ENCODE measurements at places on chromosomes 16 and 17.

DNA sequence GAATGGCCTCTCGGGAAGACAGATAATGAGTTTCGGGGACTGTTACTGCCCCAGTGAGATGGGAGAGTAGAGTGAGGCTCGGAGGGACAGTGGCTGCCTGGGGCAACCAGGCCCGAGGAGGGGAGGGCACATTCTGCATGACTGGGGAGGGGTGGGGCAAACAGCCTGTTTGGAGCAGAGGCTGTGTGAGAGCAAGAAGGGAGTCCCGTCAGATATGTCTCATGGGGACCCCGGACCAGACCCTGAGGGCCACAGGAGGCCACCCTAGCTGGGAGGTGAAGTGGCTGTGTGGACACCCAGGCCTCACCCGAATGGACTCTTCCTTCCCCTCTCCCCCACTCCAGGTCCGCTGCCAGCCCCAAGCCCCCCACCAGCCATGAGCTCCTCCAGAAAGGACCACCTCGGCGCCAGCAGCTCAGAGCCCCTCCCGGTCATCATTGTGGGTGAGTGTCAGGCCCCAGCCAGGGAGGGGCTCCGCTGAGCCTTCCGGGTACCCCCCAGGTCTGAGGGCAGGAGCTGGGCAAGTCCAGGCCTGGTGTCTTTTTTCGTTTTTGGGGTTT is 4.3 kb downstream of the OSGIN1 start:
- no peak for DNase-seq

GRCh38 chr17:7004398-7005253 is 7.8 kb upstream of the RNASEK start:
- DNase-seq, result peak; percentile 95

DNA sequence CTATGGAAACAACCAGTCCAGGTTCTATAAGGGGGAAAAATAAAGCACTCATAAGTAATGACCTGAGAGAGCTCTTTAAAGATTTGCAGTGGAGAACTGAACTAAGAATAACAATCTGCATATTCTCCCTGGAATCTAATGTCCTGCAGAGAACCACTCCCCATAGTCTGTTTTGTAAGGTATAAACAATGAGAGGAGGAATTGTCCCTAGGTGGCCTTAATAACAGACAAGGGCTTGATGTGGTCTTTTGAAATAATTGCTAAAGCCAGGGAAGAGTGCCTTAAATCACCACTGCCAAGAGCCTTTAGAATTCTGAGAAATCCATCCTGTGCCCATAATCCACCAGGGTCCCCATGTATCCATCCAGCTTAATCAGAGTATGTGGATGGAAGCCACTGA is 106.3 kb downstream of the CDH11 start:
- DNase-seq, result no peak

DNA sequence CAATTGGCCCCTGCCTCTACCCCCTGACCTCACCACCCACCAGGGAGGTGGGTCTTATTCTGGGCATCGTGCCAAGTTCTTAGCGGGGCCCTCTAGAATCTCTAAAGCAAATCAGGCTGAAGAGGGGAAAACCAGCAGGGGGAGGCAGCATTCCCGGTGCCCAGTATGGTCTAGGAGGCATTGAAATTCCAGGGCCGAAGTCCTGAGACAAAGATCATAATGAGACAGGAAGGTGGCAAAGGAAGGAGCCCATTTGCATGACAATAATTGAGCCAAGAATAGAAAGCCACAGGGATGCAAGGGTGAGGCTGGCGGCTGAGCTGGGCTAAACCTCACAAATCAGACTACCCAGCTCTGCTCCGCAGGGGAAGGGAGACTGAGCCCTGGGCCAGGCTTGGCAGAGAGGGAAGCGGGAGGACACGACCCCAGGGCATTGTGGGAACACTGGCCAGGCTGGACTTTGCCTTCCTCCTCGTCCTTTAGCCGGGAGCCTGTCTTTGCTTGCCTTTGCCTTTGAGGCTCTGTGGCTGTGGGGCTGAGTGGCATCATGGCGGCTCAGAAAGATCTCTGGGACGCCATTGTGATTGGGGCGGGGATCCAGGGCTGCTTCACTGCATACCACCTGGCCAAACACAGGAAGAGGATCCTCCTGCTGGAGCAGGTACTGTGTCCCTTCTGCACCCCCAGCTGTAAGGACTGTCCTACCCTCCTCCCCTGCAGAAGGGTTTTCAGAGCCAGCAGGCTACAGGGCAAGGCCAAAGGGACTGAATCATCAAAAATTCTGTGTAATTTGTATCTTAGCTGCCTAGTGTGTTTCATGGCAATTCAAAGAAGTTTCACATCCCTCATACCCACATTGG is at the start of gene PIPOX:
Gene PIPOX (plus strand): TSS at position 463 of the 860 bp plus-strand sequence. CDS start 85 bp downstream, at position 548.
- DNase-seq, result peak; percentile 90

DNA sequence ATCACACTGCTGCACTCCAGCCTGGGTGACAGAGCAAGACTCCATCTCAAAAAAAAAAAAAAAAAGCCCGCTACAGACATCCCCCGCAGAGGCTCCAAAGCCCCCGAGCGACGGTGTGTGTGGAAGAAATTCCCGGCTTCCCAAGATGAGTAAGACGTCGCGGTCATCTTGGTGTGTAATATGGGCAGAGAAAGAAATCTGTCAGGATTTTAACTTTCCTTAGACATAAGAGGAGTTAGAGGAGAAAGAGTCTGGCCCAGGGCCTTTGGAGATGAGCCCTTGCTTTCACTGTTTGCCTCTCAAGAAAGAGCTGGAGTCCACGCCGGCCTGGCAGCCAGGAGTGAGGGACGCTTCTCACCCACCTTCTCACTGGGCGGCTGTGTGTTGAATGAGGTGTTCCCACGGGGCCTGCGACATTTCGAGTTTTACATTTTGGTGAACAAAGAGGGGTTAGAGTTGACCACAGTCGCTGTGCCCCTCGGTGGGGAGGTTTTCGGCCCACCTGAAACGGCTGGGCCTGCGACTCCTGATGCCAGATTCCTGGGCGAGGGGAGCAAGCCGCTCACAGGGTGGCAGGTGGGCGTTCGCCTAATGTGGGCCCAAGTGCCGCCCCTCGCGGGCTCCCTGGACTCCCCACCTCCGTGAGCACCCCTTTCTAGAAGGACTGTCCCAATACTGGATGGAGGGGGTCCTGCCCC is 17.9 kb downstream of the C1QTNF1 start:
- no peak for DNase-seq

DNA sequence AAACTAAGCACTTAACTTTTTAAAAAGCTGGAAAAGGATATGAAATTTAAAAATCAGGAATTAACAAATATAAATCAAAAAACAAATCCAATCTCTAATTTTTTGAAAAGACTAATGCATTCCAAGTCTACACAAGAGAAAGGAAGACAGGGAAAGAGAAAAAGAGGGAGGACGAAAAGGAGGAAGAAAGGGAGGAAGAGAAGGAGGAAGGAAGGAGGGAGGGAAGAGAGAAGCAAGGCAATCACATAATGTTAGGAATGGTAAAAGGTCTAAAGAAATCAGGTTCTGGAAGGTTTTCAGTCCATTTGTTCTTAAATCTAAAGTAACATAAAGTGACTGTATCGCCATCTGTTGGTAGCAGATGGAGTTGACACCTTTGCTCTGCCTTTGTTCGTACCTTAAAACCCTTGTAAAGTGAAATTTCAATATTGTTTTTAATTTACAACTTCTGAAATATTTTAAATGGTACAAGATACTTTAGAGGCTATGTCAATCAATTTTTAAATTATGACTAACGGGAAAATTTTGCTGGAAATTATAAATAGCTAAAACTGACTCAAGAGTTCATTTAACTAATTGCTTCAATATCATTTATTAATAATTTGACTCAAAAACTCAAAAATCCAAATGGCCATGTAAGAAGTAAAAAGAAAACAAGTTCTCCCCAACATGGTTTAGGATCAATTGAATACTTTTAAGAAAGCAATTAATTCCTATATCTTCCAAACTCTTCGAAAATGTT is 20.4 kb upstream of the CDYL2 start:
- peak; percentile 73 for DNase-seq

DNA sequence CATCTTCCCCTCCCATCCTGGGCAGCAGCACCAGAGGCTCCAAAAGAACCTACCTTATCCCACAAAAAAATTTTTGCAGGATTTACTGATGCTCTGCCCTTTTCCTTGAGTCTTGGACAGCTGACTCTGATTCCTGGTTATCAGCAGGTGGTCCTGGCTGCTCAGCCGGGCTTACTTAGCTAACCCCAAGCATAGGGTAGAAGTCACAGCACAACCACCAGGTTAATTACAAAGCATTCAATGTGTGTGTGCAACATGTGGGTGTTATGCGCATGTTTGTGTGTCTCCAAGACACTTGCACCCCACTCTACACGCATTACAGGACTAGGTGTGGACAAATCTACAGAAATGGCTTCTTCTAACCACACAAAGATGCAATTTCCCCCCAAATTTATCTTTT is 36.3 kb downstream of the PECAM1 start:
- no peak for DNase-seq

DNA sequence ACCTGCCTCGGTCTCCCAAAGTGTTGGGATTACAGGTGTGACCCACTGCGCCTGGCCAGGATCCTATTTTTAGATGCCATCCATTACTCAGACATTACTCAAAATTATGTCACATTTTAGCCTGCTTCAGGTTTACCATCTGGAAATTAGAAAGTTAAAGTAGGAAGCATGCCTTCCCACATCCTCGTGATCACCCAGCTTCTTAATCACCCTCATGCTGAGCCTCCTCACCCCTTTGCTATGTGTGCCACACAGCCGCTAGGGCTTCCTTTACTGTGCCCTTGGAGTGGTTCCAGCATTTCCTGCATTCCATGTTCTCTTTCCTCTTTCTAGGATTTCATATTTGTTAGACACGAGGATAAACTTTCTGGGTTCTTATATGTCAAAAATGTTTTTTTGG is 9.3 kb downstream of the ADORA2B start:
- no peak for DNase-seq

- DNase-seq, result no peak
Observed at GRCh38 chr17:19365833-19366636, 3.5 kb upstream of the B9D1 start.

DNA sequence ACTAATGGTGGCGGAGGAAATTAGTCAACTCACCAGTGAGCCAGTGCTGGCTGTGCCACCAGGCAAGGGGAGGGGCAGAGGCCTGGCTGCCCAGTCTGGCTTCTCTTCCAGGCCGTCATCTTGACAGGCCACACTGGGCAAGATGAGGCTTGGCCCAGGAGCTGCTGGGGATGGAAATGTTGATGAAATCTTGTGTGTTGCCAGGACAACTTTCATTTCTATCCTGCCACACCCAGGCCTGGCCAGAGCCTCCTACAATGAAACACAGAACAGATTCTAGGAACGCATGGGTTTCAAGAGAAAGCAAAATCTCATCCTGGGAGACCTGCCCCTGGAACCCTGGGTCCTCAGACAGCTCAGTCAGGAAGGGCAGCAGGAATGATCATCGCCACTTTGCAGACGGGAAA is 9.3 kb downstream of the HEXIM2 start:
- peak; percentile 61 for DNase-seq

DNA sequence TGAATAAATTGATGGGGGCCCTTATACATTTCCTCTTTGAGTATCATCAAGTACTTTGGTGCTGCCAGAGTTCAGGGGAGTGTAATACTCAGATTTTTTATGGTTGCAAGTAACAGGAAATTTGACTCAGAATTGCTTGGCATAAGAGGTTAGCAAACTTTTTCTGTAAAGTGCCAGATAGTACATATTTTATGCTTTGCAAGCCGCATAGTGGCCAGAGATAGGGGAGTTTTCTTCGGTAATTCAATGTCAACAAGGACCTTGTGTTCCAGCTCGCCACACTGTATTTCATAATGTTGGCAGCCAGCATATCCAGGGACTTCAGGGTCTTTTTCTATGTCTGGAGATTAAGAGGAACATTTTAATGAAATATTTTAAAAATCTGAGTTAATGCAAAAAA is 51.0 kb upstream of the MARCHF10 start:
- no peak for DNase-seq

DNA sequence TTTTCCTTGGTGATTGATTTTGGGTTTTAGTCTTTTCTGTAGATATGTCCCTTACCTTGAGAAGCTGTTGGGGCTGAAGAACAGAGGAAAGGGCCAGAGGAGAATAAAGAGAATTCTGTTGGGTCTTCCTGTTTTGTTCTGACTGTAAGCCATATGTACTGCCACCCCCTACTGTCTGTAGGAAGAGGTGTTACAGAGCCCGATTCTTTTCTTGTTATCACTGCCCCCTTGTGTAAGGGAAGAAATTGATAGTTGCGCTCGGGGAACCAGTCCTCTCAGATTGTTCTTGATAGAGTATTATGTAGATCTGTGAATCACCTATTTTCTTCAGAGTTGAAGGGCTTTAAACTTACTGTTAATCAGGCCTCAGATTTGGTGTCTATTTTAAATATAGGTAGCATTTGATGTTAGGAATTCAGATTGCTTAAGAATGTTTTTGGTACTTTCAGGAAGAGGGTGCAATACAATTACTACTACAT is 2.4 kb downstream of the TANC2 start:
- peak; percentile 88 for DNase-seq

DNA sequence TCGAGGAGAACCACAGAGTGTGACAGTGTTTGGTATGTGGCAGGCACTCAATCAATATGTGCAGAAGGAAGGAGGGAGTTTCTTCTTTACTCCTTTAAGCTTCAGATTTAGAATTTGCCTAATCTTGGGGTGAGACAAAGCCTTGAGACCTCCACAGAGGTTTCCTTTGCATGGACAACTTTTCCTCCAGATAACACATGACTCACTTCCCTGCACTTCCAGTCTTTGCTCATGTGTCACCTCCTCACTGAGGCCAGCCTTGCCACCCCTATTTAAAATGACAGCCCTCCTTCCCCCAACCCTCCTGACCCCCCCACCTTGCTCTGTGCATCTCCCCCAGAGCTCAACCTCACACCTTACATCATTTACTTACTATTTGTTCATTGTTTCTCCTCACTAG is 17.4 kb upstream of the NOS2 start:
- no peak for DNase-seq

DNA sequence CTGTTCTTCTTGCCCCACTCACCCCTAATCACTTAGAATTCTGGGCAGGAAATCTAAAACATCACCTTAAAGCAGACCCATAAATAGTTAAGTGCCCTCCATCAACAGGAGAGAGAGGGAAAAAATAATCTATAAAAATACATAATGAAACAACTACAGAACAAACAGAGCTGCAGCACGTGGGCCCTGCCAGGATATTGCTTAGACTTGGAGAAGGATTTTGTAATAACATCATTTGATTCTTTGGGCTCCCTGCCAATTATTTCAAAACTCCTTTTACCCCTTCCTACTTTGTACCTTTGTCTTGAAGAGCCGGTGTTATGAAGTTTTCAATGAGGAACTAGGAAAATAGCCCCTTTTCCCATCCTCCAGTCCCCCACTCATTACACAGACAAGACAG is 130.6 kb upstream of the TOX3 start:
- no peak for DNase-seq

GRCh38 chr17:27647765-27648164 is 16.8 kb downstream of the LGALS9 start:
- DNase-seq, result no peak

- DNase-seq, result no peak
Observed at GRCh38 chr17:44076716-44077594, 6.4 kb downstream of the G6PC3 start.

DNA sequence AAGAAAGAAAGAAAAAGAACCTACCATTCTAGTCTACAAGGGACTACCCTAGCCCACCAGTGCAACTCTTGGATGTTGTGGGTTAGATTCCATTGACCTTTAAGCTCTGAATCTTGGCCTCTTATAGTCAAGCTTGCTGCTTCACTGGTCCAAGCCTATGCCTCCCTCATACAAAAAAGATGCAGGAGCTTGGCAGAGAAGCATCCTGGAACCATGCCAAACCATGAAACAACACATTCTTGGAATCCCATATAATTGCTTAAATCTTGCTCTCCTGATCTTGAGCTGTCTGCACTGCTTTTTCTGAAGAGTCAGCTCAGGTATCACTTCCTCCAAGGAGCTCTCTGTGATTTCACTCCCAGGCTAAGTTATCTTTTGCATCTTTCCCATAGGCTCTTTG is 117.9 kb upstream of the GPR139 start:
- no peak for DNase-seq

Measured in eye (tissue), 1 donor.